GM13976 (cell line): ENCODE measurements at places on chromosomes 2 and 18.

- no peak for DNase-seq
Measured at GRCh38 chr2:73053316-73054114, 18.0 kb downstream of the SFXN5 start.

DNA sequence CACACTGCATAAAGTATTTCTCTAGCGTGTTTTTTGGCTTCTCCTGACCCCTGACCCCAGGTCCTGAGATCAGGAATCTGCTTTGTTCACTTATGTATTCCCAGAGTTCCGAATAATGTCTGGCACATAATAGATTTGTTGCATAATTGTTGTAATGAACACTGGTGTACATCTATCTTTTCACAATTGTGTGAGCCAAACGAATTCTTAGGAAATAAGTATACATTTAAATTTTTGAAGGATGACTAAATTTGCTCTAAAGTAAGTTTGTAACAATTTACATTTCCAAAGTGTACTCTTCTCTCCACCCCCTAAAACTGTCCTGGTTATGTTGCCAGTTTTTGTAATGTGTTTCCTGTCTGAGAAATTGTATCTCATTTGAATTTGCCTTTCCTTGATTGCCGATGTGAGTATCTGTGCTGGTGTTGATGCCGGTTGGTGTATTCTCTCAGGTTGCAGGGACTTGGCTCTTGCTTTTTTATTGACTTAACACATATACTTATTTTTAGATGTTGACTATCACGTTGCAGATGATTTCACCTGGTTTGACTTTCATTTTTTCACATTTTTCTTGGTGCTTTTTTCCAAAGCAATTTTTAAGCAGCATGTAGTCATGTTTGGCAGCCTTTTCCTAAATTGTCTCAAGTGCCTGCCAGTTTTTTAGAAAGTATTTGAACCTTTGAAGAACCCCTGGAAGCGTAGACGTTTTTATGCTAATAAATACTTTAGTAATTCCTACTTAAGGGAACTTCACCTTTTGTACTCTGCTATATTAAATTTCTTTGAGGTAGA lies 16.1 kb upstream of the FARP2 start:
- no peak for DNase-seq

DNA sequence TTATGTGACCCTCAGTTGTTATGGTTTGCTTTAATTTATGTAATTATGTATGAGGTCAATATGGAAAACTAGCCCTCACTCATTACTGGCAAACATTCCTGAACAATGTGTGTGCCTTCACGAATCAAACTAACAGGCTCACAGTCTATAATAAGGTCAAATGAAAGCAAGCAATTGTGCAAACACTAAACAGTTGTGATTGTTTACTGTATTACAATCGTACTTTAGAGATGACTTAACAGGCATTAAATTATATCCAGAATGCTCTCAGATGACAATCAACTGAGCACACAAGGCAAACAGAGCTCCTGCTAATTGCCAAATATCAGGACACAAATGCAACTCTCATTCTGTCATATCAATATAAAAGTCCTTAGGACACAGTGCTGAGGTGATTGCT lies 29.5 kb downstream of the COL5A2 start:
- DNase-seq = no peak

DNA sequence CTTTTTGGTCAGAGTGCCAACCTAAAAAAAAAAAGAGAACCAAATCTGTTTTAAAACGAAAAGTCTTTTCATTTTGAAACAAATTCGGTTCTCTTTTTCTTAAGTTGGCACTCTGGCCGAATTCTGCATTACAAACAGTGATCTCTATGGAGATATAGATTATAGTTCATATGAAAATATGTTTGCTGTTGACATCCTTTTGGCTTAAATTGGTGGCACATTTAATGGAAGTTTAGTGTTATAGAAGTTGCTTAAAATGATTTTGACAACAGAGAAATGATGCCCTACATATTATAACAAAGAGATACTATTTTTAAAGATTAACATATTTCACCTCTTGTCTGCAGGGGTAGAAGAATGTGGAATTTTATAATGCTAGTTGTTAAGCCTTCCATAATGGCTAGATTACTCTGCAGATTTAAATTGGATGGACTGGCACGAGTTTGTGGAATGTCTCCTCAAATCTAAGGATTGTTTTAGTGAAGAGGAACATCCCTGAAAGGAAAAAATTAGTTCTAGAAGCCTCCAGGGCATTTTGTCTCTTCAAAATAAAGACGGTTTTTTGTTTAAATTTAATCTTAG lies 222.9 kb upstream of the CDH2 start:
- no peak for DNase-seq

DNA sequence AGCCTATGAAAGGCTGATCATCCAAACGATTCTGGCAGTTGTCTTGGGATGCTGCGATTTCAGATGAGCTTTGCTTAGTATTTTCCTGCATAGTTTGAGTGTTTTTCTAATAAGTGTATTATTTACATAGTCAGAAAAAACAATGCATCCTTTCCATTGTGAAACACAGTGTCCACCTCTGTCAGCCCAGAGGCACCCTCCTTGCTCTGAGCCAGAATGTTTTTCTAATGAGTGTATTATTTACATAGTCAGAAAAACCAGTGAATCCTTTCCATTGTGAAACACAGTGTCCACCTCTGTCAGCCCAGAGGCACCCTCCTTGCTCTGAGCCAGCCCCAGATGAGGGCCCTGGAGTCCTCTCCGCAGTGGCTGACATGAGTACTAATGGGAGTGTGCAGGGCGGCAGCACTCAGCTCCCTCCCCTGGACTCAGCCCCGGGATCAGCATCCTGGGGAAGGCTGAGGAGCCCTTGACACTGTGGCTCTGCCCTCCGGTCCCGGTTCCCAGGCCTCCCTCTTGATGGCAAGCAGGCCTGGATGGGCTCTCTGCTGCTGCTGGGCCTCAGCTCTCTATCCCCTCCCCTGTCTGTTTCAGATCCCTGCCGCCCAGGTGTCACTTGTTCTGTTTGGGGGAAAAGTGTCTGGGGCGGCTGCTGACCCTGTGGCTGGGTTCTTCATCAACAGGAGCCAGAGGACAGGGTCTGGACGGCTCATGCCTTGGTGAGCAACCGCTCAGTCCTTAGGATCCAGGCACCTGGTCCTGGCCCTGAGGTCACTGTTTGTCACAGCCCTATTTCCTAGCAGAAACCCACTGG lies 5.9 kb downstream of the MFSD2B start:
- DNase-seq = peak; percentile 22

DNA sequence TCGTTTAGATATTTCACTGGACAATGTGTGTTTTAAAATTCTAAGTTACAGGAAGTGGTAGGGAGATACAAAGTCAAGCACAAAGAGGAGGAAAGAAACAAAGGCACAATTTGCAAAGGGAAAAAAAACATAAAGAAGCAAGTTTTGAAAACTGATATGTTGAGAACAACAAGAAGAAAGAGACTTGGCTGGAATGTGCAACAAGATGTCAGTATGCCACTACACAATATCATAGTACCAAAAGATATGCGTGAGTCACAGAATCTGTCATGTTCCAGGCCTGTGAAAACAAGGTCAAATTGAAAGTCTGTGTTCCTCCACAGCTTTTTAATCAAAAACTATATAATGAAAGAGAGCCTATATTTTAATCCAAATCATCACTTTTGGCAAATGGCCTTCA lies 12.0 kb downstream of the EXOC6B start:
- DNase-seq = no peak

DNA sequence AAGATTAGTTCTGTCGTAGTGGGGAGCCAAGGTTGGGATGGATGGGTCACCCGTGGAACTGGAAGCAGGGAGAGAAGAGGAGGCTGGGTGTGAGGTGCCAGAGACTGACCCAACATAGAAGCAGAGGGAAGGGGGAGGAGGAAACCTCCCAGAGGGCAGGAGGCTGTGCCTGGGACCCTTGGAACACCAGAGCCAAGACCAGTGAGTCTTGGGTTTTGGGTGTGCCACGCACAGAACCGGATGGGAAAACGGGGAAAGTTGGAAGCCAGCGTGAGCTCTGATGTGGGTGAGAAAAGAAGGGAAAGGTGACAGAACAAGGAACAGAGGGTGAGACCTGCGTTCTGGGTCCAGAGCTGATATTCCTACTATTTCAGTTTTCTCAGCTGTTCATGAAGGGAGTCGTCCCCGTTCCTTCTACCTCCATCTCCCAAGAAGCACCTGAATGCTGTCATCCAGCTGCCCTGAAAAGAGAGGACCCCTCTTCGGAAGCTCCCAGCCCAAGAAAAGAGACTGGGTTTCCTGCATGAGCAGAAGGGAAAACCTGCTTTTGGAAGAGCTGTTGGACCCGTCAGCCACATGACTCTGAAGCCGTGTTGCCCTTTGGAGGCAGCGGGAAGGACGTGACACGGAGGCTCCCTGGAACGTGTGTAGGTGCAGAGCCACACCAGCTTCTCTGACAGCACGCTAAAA lies 250.1 kb downstream of the NDUFA10 start:
- DNase-seq = no peak

GRCh38 chr2:54271843-54272627 lies 16.0 kb upstream of the TSPYL6 start:
- DNase-seq = no peak

DNA sequence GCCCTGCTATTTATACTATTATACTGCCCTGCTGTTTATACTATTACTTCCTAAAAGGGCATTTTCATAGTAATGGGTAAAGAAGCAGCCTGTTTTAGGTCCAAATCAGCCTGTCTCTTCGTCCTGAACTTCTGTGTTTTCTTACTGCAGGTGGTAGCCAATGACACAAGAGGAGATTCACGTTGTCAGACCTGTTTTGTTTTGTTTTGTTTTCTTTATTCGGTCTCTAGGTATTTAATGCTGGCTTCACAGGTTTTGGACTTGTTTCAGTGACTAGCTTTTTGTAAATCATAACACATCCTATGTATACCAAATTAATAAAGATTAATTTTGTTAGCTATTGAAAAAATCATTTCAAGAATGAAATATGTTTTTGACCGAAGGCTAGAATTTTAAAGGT lies 116.4 kb downstream of the MAP3K20 start:
- no peak for DNase-seq

DNA sequence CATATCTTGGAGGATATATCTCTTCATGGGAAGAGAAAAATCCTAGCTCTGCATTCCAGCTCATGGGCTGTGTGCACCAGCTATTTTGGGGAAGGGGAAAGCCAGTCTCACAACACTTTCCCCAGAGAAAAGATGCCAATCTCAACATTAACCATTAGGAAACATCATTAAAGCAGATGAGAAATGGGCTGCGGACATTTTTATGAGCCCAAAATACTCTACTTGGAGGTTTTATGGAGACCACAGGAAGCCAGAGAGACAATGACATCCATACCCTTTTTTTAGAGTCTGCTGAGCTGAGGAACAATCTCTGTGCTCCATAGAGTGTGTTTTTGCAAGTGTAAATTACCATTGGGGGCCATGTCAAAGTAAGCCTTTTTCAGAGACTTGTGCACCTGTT lies 213.7 kb downstream of the TRIB2 start:
- DNase-seq = no peak

- DNase-seq = no peak
Measured at GRCh38 chr18:73164430-73164829, 296.6 kb upstream of the NETO1 start.

DNA sequence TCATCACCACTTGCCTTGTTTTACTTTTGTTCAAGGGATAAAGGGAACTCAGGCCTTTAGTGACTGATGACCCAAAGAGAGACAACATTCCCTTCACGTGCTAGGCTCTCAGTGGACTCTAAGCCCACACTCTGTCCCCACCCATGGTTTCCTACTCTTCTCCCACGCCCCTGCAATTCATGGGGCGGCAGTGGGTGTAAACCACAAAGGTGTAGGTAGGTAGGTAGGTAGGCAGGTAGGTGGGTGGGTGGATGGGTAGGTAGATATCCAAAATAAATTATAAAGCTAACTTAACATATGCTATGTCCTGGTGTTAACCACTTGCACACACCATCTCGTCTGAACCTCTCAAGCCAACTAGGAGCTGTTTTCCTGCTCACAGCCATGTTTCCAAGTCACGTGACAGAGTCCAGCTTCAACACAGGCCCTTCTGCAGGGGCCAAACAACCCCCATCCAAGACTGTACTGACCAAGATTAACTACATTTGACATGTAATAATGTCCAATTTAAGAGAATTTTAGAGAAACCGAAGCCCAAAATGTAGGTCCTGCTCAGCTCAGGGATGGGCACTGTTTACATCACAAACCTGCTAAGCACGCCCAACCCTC lies 33.7 kb downstream of the DNMT3A start:
- DNase-seq = no peak

GRCh38 chr18:58325494-58325893 lies 281.5 kb downstream of the NEDD4L start:
- DNase-seq = no peak

DNA sequence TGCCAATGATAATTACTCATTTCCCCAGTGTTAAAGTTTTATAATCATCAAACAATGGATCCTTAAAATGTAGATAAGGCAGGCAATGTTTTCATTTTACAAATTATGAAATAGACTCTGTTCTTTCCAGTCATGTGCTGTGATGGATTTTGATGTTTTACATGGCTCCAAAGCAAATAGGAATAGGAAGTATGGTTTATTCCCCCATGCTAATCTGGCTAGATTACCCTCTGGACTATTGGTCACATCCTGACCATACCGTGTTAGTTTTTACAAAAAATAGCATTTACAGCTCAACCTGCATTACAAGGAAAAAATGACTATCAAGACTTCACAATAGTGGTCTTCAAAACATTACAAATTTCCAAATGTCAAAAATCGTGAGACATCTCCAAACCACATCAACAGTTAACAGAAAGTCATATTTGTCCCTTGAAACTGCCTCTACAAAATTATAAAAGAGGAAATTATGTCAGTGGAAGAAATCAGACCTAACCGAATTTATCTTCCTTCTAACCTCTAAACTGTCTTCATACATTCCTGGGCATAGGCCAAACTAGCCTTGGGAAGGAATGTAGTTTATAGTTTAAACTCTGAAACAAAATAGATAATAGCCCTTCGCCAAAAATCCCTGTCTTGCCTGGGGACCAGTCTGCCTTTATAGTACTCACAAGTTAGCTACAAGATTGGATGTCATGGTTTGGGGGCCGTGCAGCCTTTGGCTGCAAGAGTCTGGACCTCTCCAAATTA lies 1941.2 kb upstream of the CELF4 start:
- DNase-seq = no peak

- no peak for DNase-seq
Measured at GRCh38 chr2:7523481-7524120, 606.4 kb downstream of the RNF144A start.

GRCh38 chr2:25996844-25997243 lies 14.5 kb upstream of the KIF3C start:
- no peak for DNase-seq

DNA sequence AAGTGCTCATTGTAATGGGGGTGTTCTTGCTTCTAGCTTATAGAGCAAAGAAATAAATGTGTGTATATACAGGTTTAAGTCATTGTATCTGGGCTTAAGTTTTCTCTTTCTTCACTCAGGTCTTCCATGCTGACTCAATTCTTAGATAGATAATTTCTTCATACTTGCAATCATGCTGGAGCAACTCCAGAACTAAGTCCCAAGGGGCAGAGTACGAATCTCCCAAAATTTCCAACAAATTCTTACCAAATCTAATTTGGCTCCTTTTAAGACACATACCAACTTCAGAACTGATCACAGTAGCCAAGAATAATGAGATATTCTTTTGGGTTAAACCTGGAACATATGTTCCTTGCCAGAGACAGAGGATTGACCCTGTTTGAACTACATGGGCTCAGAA lies 4.3 kb upstream of the SPAG16 start:
- no peak for DNase-seq

- DNase-seq = no peak
Measured at GRCh38 chr2:134362152-134362668, 108.3 kb downstream of the MGAT5 start.
